ENCODE measurements at places on chromosomes 11 and 22.
A peak's percentile ranks its signal among the peaks of the same experiment; 100 is the strongest.

DNA sequence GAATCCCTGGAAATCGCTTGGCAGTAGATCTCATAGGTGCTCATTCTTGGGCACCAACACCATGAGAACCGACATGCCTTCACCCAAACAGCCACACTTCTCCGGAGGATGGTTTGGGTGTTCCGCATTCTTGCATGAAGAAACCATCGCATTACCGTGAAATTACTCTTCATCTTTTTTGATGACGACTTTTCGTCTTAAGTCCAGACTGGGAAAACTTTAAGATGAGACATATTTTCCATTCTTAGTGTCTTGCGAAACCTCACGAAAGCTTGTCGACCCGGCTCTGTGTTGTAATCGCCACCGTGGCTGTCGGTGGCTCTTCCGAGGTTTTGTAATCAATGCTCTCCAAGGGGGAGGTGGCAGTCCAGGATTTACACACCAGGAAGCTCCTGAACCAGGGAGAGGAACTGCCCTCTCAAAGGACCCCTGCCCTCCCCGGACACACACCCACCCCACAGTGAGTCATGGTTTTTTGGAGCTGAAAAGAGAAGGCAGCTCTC lies 1.7 kb downstream of the TOM1 start:
- peak; percentile 22 for DNase-seq

GRCh38 chr11:128482512-128483191 lies 104.7 kb downstream of the ETS1 start:
- DNase-seq = peak; percentile 77

DNA sequence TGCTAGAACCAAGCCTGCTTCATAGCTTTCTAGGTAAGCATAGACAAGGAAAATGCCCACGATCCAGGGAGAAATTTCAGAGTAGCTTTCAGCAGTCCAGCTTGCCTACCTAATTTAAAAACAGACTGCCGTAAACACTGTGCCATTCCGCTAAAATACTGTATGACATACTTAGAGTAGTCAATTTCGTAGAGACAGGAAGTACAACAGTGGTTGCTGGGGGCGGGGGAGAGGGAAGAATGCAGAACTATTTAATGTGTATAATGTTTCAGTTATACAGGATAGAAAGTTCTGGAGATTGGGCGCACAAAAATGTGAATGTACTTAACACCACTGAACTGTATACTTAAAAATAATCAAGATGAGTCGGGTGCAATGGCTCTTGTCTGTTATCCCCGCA lies 56.7 kb downstream of the C11orf58 start:
- DNase-seq = no peak

GRCh38 chr11:93059117-93059957 lies 89.9 kb downstream of the MTNR1B start:
- no peak for DNase-seq

DNA sequence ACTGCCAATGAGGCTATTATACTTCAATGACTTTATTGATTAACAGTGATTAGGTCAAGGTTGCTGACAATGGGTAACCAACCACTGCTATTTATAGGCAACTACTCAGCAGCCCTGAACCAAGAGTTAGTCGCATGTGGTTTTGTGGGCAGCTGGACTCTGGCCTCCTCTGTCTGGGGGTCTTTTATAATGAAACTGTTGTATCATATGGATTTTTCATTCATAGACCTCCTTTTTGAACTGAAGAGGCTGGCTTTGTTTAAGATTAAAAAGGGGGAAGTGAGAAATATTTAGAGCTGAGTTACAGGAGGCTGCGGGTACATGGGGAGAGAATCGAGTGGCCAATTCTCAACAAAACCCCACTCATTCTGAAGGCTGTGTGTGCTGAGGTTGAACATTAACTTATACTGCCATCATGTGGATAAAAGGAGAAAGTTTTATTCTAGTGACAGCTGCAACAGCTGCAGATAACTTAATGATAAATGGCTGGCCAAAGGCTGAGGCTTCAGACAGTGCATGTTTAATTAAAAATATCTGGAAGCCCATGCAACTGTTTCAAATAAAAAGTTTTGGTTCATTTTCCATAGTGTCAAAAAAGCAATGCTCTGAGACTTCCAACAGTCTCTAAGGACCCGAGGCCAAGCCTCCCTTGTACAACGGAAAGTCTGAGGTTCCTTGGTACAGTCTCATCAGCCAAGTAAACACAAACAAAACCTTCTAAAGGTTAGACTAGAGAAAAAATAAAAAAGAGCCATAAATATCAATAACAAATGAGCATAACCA lies 682.6 kb downstream of the KCNA4 start:
- DNase-seq = peak; percentile 4

DNA sequence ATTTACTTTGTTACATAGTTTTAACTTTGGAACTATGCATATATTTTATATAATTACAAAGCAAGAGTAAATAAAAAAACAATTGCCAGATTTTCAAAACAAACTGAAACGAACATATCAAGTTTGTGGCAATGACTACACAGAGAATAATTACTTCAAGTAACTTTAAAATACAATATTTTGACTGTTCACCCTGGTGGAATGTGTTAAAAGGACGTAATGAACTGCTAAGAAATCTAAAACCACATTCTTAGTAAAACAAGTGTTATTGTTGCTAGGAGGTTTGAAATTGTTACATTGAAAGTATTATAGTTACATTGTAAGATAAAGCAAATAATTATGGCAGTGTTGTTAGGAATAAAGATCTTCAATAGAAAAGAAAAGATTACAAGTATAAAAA lies 71.4 kb downstream of the SFI1 start:
- no peak for DNase-seq

- DNase-seq = no peak
Measured at GRCh38 chr11:77179048-77179447, 51.0 kb downstream of the MYO7A start.

DNA sequence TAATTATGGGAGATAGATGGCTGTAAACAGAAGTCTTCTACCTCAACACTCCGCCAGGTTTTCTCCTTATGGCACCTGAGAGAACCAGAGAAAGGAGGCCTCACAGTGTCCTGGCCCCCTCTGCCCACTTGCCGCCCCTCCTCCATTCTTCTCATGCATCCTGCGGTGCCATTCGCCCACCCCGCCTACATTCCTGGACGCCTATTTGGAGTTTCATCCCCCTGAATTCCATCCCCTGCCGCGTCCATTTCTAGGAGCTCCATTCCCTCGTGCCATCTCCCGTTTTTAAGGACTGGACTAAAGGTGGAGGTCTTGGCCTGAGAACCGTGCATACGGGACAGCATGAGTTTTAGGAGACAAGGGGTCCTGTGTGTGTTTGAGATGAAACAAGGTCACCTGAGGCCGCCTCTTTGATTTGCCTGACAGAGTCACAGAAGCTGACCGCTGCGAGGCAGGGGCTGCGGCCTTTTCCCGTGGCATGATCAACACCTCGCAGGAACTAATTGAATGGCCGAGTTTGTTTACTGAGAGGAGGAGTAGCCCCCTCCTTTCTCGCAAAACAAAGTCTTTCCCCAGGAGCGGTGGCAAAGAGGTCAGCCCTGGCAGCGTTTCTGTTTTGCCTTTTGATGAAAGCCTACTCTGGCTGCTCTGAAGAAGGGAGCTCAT lies 246.2 kb downstream of the ST3GAL4 start:
- DNase-seq = no peak

DNA sequence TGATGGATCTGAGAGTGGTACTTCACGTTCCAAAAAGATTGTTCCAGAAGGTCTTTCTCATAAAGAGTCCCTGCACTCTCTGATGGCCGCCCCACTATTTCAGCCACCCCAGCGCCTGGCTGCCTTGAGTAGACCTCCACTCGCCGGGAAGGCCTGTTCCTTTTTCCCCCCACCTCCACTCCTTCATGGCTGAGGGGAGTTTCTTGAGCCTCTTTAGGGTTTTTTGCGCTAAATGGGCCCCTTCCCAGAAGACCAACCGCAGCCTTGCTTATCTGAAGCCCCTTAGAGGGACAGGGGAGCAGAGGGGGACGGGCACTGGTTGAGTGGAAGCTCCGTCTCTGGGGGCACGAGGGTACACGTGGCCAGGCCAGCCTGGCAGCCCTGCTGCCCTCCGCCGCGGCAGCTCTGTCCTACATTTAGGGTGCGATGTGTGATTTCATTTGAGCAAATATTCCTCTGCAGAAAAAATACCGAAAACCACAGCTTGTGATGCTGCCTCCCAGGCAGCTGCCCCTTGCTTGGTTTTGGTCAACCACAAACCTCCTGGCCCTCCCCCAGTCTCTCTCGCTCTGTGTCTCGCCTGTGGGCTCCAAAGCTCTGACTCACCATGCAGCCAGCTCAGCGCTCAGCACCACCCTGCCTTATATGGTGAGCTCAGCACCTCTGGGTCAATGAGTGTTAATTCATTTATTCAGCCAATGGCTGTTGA lies 88.7 kb downstream of the TP53I11 start:
- peak; percentile 31 for DNase-seq

GRCh38 chr11:44555031-44555800 lies 10.2 kb upstream of the CD82 start:
- no peak for DNase-seq

DNA sequence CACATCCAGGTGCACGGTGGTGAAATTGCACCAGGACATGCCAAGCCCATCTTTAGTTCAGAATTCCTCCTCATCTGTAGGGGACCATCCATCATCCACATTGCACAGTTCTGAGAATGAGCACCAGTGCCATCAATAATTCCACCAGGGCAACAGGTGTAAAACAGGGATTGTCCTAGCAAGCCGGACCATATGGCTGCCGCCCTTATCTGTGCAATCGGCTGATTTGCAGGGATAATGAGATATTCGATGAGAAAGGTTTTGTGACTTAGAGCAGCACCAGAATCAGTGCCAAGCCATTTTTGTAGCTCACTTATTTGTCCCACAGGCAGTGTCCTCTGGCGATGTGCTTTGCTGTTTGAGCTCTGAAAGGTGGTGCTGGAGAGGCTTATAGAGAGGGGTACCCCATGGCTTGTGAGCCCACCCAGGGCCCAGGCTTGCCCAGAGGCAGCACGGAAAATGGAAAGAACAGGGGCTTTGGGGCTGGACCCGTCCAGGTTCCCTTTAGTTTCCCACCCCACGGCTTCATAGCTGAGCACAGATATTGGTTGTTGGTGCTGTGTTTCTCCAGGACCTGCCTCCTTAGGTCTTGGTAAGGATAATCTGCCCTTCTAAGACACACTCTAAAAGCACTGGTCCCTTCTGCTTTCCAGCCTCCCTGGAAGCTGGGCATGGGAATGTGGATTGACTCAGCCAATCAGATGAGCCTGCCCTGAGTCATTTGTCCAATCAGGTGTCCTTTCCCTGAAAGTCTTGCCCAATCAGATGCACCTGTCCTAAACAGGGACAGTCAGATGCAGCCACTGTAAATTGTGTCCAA lies 84.0 kb upstream of the SHANK2 start:
- DNase-seq = no peak

DNA sequence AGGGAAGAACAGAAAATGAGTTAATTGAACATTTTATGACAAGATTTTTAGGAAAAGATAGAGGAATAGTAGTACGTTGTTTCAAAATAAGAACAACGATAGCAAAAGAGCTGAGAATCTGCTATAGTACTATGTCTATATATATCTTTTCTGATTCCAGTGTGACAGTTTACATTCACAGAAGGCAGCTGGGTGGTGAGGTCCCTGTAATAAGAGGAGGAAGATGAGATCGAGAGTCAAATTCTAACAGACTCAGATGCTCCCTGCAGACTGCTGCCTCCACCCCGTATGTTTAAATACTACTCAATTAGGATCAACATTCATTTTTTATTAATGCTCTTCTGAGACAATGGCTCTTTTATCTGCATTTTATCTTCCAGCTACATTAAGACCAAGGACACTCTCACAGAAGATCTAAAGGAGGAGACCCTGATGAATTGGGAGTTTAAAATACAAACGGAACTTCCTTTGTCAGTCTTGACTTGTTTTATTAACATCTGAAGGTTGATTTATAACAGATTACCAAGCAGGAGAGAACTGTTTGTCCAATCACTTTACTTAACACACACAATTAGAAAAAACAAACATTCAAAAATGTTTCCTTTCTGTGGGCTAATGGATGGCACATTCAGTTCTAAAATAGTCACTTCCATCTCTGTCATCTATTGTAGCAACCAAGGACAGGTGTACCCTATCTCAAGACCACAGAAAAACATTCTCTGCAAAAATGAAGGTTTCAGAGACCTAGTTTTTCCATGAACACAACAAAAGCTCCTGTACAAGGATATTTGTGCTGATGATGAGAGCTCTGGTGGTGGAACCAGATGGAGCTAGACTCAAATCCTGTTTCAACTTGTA lies 240.2 kb downstream of the CADM1 start:
- no peak for DNase-seq

GRCh38 chr22:36359470-36359996 lies 28.2 kb downstream of the MYH9 start:
- DNase-seq = no peak

DNA sequence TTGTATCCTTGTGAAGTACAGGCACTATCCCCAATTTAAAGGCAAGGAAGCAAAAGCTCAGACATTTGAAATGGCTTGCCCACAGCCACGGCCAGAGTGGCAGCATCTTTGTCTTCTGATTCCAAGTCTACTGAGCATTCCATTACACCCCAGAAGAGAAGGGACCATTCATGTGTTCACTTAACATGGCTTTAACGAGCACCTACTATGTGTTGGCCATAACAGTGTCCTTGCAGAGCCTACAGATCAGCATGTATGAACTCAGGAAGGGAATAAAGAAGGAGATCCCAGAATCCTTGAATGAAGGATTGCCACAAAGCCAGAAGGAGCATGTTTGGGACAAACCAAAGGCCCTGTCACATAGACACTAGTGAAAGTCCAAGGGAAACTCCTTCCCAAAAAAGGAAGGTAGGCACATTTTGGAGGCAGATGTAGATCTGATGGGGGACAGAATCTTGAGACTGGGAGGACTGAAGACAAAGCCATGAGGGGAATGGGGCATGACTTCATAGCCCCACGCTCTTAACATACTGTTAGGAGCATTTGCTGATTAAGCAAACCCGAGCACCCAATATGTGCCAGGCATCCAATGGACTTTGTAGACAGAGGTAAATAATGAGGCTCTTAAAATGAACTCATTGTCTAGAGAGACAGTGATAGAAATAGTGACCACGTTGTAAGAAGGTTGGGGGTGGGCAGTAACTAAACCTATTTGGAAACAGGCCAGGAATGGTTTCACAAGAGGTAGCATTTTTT lies 54.9 kb downstream of the P4HA3 start:
- DNase-seq = no peak

DNA sequence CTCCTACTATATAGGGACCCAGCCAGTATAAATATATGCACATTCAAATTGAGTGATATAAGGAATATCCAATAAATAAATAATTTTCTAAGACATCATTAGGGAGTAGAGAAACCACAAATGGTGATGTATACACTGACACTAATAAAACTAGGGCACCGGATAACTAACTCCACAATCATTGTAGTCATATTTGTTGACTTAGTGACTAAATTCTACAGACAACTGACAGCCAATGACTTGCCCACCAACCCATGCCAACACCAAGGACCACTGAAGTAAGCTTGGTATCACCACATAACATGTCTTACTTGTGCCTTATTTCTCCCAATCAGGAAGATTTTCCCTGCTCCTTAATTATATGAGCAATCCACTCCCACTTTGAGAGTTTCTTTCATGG lies 139.6 kb upstream of the TRPC6 start:
- no peak for DNase-seq

- DNase-seq = no peak
Measured at GRCh38 chr11:103928802-103929161, 107.7 kb upstream of the DDI1 start.

Data from T-helper 2 cell (primary cell).